ENCODE measurements at places on chromosomes 6 and 20. TPM values are rescaled to one million over a fixed set of nuclear protein-coding genes. Genes with fewer than 3 reads are reported as not detected.

Gene CEP162
- 5.3 TPM for polyA plus RNA-seq

Gene GSTA2
- polyA plus RNA-seq = 0.54 TPM

Gene ECT2L
- 0.05 TPM for polyA plus RNA-seq

Gene DDAH2
- 23.9 TPM for polyA plus RNA-seq

Gene ZNF311
- polyA plus RNA-seq = 1.7 TPM

Measured in ovary (tissue), 10 donors.